ENCODE measurements at places on chromosomes 2 and 18.

DNA sequence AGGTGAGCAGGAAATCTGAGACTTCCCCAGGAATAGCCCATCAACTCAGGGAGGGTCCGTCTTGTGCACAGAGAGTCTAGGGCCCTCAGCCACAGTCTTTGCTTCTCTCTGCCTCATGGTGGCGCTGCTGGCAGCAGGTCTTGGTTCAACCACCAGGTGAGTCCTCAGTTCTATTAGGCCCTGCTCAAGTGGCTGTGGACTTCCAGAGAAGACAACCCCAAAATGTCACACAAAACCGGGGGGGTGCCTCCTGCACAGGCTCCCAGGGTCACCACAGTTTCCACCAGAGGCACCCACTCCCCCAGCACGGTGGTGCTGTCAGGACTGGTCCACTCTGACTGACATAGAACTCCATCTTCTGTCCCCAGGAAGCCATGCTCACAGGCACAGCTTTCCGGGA, 2.4 kb upstream of the CHRNG start:
- DNase-seq = no peak

GRCh38 chr2:18903750-18904149, 314.4 kb upstream of the NT5C1B start:
- no peak for DNase-seq

GRCh38 chr2:3706892-3707291, 3.5 kb downstream of the DCDC2C start:
- no peak for DNase-seq

DNA sequence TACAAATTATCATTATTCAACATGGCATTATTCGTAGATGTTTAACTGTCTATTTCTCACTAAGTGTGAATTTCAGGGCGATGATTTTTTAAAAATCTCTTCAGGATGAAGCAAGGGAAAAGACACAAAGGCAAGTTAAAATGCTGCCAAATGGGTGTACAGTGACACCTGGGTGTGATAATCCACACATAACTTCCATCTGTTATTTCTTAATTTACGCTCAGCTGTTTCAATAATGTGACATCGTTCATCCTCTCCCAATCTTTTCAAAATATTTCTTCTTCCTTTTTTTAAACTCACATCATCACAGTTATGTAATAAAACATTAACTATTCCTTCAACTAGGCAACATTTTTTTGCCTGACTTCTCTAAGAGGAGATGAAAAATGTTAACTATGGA, 10.6 kb downstream of the PDE1A start:
- no peak for DNase-seq

GRCh38 chr18:49819823-49820671, 6.7 kb upstream of the ACAA2 start:
- DNase-seq = peak; percentile 60

DNA sequence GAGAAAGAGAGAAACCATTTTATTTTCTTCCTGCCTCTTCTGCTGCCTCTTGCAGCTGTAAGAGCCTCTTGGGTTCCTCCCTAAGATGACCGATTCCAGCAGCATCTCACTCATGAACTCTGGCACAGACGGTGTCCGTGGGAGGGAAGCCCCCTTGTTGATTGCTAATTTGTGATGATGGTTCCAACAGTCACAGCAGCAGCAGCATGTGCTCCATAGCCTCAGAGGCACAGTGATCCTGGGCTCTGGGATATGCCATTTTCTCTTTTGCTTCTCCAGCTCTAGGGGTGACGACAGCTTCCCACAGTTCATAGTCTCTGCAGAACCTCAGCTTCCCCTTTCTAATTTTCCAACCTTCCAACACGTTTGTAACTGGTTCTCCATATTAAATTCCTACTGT, 324.2 kb upstream of the HS6ST1 start:
- DNase-seq = peak; percentile 9

DNA sequence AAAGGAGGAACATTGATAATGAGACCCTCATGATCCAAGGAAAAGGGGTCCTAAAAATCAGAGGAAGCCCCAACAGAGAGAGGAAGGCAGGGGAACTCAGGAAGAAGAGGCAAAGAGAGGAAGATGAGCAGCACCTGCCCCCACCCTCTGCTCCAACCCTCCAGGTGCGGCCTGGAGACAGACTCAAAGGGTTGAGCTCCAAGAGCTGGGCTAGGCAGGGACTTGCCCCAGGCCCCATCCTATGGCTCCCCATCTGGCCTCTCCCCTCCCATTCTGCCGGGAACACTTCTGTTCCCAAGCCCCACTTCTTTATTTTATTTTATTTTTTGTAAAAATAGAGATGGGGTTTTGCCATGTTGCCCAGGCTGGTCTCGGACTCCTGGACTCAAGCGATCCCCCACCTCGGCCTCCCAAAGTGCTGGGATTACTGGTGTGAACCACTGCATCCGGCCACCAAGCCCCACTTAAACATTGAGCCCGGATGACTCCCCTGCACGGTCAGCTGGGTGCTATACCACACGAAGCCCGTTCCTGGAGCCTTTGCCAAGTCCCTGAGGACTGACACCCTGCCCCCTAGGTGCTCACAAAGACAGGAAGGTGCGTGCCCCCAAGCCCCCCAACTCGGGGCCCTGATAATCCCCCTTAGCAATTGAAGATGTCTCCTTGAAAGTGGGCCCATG, 3.8 kb upstream of the GPR55 start:
- DNase-seq = no peak

DNA sequence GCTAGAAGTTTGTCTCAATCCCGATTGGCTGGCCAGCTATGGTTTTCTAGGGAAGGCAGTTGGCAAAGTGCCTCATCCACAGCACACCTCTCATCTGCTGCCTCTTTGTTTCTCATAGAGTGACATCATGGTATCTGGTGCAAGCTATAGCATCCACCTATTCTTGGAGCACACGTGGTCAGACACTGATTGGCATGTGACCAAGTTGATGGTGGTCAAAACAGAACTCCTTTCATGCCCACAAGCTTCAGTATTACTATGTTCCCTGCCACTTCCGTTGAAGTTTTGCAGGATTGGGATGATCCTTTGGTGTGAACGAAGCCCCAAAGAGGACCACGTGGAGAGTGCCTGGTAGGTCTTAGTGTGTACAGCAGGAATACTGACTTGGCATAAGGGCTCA, 28.8 kb downstream of the TTC32 start:
- DNase-seq = no peak

DNA sequence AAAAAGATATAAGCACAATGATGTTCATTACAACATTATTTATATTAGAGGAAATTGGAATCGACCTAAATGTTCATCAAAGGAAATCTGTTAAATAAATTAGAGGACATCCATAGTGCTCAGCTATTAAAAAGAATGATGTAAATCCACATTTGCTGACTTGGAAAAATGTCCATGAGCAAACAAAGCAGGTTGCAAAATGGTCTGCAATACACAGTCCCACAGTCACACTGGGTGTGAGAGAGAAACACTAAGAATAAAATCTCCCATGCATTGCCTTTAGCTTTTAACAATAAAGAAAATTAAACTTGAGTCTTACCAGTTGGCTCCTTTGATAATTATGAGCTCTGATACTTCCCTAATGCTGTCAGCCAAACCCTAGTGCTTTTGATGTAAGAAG, 811.1 kb upstream of the SALL3 start:
- DNase-seq = no peak

GRCh38 chr2:168713325-168713724, 89.1 kb upstream of the NOSTRIN start:
- DNase-seq = no peak

GRCh38 chr2:47189635-47190034, 34.5 kb upstream of the STPG4 start:
- no peak for DNase-seq

GRCh38 chr2:223725986-223726970, 111.1 kb downstream of the AP1S3 start:
- DNase-seq = no peak

GRCh38 chr2:208798698-208799097, 392.1 kb downstream of the PTH2R start:
- DNase-seq = no peak

DNA sequence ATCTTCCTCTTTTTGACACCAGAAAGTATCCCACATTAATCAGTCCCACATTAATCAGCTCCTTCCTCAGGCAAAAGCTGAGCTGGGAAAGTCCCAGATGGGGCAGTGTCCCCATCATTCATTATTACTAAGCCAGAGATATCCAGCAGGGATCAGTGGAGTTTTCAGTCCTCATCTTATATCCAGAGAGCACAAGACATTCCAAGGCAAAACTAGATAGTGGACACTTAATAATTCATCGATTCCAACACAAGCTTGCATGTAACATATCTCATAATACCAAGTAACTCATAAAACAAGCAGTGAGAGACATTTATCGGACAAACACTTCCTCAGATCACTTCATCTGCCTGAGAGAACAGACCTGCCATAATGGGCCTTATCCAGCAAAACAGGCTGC, 53.1 kb downstream of the MCFD2 start:
- no peak for DNase-seq

- DNase-seq = no peak
Observed at GRCh38 chr2:46816151-46816845, 99.3 kb downstream of the MCFD2 start.

DNA sequence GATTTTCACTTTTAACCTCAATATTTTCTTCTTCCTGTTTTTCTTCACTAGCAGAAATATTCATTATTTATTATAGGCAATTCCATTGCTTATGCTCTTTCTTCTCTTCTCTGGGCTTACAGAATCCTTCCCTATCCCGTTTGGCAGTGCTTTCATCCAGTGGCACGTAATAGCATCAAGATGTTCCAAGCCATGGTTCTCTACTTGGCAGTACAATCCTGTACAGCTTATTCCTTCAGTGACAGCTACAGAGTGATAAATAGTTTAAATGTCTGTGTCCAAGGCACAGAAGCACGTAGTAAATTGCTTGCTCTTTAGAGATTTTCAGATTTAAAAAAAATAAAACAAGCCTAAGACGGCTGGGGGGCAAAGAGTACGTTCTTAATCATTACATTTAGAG, 1964.3 kb downstream of the SUCLG1 start:
- no peak for DNase-seq

GRCh38 chr2:242017086-242017485, 147.6 kb downstream of the RTP5 start:
- no peak for DNase-seq

GRCh38 chr2:74573747-74574562, 19.4 kb downstream of the DOK1 start:
- DNase-seq = no peak

DNA sequence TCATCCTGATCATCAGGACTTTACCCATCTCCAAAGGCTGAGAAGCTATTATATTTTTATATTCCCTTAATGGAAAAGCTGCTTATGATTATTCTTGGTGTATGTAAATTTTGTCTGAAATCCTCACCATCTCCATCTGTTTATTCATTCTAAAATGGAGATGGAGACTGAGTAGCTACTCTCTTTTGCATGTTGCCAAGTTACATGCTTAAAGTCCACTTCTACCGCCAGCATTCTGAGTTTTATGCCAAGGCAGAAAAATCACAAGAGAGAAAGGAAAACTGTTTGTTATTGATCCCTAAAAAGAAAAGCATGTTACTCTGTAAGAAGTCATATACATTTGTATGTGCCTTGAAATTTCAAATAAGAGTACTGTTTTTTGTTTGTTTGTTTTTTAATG, 94.4 kb upstream of the NOSTRIN start:
- no peak for DNase-seq

- no peak for DNase-seq
Observed at GRCh38 chr2:57726294-57726693, 320.3 kb upstream of the VRK2 start.

GRCh38 chr2:98479371-98479770, 34.7 kb downstream of the INPP4A start:
- DNase-seq = no peak

DNA sequence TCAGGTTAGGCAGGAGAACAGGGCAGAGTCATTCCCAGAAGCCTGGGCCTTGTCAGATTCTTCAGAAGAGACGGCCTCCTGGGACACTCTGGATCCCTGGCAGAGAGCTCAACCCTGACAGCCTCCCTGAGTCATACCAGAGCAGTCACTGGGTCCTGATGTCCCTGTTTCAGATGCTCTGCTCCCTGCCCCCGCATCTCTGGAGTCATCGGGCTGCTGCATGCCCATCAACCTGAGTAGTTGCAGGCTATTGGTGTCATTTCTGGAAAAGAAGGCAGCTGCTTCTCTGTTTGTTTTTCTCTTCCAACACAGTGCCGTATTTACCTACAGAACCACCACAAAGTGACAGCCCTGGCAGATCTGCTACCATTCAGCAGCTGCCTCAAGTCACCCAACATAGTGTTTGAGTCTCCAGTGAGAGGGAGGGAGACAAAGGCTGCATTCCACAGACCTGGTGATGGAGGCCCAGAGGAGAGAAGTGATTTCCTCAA, 145.1 kb downstream of the B3GNT2 start:
- no peak for DNase-seq

DNA sequence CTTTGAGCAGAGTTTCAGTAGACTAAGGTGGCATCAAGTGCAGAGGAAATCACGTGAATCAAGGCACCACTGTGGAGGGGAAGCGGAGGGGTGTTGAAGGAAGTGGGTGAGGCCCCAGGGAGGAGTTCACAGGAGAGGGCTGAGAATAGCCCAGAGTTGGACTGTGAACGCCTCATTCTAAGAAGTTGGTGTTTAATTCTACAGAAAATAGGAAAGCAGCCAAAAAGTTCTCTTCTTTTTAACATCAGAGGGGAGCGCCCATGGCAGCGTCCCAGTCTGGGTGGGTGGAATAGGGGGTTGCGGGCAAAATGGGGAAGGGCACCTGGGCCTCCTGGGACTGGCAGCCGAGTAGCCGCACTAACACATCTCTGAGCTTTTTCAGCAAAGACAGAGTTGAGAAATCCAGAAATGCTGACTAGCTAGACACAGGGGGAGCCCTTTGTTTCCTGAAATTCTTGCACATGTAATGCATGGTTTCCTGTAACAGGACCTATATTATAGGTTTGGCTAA, 97.0 kb downstream of the NEB start:
- DNase-seq = peak; percentile 82

GRCh38 chr2:205730701-205731582, 48.6 kb downstream of the NRP2 start:
- no peak for DNase-seq

GRCh38 chr18:79572093-79572780, 107.4 kb upstream of the CTDP1 start:
- DNase-seq = no peak
